ENCODE measurements at places on chromosomes 7 and 10.

GRCh38 chr10:28681291-28681763 is 4.0 kb downstream of the BAMBI start:
- no peak for DNase-seq

- DNase-seq = peak; percentile 64
Observed at GRCh38 chr10:111076191-111076681, 593 bp upstream of the ADRA2A start.

DNA sequence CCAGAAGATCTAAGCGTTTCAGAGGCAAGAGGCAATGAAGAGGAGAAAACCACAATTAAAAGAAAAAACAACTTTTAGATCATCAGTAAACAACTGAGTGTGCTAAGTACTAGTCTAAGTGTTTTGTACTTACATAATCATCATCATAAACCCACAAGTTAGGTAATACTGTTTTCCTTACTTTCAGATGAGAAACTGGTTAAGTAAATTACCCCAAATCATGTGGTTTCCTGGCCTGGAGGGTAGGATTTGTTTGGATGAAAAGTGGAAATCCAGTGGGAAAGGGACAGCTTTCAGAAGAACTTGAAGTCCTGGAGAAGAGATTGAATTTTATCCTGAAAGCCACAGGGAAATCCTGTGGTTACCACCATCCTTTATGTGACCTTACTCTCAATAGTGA is 463.3 kb downstream of the LRMDA start:
- DNase-seq = no peak

GRCh38 chr7:149881328-149882247 is 7.8 kb downstream of the ATP6V0E2 start:
- no peak for DNase-seq

DNA sequence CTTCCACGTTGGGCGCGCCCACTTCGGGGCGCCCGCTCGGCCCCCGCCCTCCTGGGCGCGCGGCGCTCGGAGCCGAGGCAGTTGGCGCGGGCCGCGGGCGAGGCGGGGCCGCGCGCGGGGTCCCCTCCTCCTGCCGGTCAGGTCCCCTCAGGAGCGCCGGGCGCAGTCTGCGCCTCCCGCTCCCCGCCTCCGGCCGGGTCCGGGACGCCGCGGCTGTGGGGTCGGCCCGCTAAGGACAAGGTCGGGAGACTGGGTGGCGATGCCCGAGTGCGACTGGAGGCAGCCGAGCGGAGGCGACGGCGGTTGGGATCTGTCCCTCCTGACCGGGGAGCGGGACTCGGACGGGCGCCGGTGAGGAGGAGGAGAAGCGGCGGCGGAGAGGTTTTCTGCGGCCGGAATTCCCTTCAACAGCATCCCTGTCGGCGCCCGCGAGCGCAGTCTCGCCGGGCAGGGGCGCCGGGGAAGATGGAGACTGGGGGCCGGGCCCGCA is at the start of gene ATRNL1:
Gene ATRNL1, plus strand, starts transcription at position 80 of the 490 bp plus-strand sequence. Its CDS starts 386 bp downstream, at position 466.
- DNase-seq = no peak

DNA sequence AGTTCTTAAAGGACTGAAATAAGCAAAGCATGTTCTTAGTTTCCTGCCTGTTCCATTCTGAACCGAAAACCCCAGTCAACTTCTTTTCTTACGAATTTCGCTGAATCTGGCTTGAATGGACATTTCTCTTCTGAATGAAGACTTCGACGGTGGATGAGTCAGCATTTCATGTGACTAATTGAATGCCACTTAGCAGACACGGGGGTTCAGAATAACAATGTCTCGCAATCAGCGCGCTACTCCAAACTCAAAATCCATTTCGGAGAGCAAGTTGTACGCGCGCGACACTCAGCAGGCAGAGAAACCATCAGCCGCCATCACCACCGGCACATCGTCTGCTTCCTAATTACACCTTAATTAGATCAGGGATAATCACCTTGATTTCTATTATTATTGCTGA is 239.0 kb upstream of the KLF6 start:
- no peak for DNase-seq

- DNase-seq = no peak
Observed at GRCh38 chr10:126673565-126673964, 3.1 kb upstream of the C10orf90 start.

DNA sequence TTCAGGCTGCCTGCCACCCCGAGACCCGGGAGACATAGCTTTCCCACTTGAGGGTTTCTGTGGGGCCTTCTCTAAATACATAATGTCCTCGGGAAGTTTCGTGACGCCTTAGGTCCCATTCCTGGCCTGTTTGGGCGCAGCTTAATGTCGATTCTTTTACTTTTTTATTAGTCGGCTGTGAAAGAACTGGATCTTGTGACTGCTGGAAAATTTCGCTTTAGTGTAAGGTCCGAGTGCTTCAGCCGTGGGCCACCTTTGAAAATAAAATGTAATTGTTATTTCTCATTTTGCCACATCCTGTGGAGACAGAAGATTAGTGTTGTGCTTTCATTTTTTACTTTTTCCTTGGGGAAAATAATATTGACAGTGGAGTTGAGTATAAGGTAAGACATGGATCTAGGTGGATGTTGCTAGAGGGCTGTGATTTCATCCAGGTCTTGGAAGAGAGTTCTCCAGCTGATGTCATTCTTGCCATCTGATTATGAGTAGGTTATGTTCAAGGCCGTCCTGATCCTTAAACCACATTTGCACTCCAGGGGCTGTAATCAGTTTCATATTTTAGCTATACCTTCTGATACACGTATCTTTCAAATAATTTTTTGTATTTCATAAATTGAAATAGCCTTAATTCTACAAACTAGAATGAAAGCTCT is 830 bp downstream of the RAB18 start:
- DNase-seq = no peak

GRCh38 chr7:29400437-29400836 is 163.2 kb upstream of the PRR15 start:
- no peak for DNase-seq

GRCh38 chr7:81111358-81111757 is 192.5 kb upstream of the SEMA3C start:
- DNase-seq = peak; percentile 34

DNA sequence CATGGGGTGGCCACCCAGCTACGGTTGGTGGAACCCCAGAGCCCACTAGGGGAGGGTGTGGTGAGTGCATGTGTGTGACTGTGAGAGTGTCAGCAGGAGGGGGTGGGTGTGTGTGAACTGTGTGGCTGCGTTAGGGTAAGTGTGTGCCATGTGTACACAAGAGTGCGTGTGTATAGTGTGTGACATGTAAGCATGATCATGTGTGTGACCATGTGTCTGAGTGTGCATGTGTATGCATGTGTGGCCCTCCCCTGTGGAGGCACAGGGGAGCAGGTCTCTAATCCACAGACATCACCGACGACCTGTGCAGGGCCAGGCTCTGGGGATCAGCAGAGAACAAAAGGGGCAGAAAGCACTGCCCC is 3.5 kb upstream of the CFAP46 start:
- DNase-seq = no peak

DNA sequence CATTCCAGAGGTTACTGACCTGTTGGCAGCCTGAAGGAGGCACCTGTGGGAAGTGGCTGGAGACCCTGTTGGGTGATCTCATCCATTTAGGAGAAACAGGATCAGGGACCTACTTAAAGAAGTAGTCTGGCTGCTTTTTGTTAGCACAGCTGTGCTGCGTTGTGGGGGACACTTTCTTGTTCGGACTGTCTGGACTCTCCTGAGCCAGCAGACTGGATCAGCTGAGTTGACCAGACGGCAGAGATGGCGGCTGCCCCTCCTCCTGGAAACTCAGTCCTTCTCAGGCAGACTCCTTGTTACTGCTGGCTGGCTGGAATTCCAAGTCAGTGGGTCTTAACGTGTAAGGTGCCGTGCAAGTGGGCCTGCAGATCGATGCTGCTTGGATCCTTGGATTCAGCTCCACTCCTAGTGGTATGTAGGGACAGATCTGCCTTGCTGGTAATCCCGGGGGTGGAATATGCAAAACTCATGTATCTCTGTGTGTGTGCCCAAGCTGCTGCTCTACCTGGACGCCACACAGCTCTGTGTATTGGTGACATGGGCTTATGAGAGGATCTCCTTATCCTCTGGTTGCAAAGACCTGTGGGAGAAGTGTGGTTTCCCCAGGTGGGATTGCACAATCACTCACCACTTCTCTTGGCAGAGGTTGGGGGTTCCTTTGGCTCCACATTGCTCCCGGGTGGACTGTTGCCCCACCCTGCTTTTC is 87.3 kb downstream of the CCSER2 start:
- DNase-seq = no peak

DNA sequence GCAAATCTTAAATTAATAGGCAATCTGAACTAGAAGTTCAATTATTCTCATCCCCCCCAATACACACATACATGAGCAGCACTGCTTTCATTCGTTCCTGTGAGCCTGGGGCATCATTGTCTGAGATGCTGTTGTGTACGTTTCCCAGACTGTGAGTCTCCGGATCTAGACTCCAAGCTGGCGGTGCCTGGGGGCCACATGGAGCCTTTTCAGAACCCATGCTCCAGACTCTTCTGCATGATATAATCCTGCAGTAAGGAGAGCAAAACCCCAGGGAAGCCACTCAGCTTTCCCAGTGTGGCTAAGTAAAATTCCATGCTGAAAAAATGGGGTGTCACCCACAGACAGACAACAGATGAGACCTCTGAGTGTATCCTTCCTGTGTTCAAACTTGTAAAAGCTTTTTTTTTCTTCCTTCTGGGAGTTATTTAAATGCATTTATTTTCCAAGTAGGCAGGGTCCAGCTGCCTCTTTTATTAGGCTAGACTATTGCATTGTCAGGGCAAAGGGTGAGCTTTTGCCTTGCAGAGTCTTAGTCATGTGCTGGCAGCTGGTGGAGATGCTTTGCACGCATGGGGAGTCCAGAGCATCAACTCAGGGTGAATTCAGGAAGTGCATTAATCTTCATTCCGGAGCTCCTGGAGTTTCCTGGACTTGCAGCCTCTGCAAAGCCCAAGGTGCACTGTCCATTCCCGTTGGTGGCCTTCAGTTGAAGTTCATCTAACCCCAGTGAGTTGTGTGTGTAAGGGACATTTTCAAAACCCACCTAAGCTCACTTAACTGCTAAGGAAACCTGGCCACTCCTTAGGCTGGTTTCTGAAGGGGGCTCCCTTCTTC is 185.7 kb upstream of the ADO start:
- DNase-seq = peak; percentile 69

- no peak for DNase-seq
Observed at GRCh38 chr7:139099172-139099947, 10.2 kb downstream of the ZC3HAV1 start.

DNA sequence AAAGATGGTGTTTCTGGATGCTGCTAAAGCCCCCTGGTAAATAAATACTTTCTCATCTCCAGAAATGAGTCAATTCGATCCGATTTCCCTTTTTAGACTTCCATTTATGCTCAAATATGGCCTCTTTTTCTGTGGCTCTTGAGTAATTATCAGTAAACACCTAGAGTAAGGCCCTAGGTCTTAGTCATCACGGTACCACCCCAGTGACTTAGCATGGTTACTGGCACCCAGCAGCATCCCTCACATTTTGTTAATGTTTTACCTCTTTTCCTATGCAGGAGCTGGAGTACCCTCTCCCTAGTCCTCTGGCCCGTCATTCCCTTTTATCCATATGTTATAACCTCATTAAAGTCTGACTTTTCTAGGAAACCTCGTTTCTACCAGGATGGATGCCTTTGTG is 19.5 kb downstream of the CHN2 start:
- no peak for DNase-seq

DNA sequence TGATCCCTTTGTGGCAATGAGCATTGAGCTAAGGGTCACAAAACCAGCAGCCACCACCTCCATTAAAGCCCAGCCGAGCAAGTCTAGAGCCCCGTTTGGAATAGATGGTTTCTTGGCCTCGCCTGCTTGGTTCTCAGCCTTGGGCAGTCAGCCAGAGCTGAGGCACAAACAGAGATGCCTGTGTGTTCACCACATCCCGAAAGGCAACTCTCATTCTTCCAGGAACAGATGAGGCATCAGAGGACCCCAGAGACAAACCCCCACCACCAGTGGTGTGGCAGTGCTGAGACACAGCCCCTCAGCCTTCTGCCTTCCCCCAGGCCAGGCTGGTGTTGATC is 203.3 kb upstream of the ZMIZ1 start:
- DNase-seq = no peak

GRCh38 chr10:29446327-29446726 is 157.5 kb downstream of the LYZL1 start:
- no peak for DNase-seq

- DNase-seq = peak; percentile 92
Observed at GRCh38 chr7:47571331-47572093, 10.4 kb downstream of the TNS3 start.

- no peak for DNase-seq
Observed at GRCh38 chr7:101598422-101598985, 30.6 kb downstream of the MYL10 start.

GRCh38 chr7:47027695-47028240 is 554.1 kb downstream of the TNS3 start:
- DNase-seq = no peak

DNA sequence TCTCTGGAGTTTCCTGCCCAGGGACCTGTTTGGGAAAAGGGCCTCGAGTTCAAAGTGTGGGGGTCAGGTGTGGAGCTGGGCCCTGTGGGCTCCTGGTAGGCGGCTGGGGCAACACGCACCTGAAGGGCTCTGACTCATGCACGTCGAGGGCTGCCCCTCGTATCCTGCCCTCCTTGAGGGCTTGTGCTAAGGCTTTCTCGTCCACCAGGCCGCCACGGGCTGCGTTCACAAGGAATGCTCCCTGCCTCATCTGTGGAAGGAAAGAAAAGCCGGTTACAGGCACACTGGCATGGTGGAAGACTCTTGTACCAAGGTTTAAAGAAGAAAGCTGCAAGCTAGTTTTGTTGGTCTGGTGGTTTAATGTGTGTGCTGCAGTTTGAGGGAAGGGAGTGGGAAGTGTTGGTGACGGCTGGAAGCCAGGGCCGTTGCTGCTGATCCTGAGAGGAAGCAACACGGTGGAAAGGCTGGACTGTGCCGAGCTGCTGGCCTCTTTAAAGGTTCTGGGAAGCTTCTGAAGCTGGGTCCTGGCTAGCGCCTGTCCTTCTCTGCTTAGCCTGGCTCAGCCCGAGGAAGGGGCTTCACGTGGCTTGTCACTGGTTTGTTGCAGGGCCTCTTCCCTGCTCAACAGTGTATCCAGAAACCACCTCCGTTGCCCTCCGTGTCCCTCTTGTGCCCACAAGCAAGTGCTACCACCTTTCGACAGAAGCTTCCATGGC is 52.0 kb downstream of the ZRANB1 start:
- no peak for DNase-seq

GRCh38 chr10:35428521-35428920 is 92.2 kb downstream of the CCNY start:
- DNase-seq = no peak
